ENCODE measurements at places on chromosomes 13 and 19.

DNA sequence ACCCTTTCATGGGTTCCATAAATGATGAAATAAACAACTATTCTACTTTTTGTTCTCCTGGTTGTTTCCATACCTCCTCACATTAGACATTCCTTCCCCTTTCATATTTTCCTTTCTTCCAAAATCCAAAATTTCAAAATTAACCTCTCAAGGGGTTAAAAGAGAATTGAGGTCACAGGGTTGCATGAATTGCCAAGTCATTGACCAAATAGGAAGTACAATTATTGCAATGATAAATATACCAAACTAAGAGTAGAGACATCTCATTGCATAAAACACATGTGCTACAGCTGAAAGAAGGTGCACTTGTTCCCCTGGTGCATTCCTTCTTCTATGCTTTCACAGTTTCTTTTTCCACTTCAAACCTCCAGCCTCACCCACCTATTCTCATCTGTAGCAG is 136.1 kb downstream of the KCTD12 start:
- no peak for DNase-seq

- DNase-seq: no peak
Measured at GRCh38 chr19:46466536-46467196, 4.7 kb downstream of the PNMA8A start.

GRCh38 chr13:108281901-108282300 is 12.4 kb downstream of the TNFSF13B start:
- DNase-seq: no peak

GRCh38 chr19:54959840-54960239 is 6.3 kb upstream of the NLRP2 start:
- DNase-seq: no peak

DNA sequence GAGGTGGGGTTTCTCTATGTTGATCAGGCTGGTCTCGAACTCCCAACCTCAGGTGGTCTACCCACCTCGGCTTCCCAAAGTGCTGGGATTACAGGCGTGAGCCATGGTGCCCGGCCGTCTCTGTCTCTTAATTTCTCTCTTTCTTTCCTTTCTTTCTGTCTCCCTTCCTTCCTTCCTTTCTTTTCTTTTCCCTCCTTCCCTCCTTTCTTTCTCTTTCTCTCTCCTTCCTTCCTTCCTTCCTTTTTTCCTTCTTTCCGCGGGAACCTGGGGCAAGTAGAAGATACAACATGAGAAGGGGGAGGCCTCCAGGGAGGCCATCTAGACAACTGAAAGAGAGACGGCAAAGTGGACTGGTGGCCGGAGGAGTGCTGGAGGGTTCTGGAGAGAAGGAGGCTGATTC is 15.2 kb upstream of the ELAVL1 start:
- DNase-seq: no peak

- DNase-seq: no peak
Measured at GRCh38 chr13:108306860-108307259, 37.3 kb downstream of the TNFSF13B start.

- no peak for DNase-seq
Measured at GRCh38 chr13:37617173-37617572, 18.6 kb upstream of the POSTN start.

DNA sequence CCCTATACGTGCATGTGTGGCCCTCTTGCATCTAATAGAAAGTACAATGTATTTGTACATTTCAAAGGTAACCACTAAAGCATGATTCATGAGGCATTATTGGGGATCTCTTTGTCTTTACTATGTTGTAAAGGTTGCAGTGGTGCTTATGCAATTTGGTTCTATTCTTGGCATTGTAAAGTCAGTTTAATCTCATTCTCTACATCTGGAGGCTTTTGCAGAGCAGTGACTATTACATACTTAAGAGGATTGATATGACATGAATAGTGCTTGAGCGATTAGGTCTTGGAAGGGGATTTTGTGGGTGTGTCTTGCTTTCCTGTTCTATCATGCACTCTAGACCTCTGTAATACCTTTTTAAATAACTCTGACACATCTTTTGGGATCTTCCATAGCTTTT is 610.0 kb downstream of the EFNB2 start:
- DNase-seq: no peak

DNA sequence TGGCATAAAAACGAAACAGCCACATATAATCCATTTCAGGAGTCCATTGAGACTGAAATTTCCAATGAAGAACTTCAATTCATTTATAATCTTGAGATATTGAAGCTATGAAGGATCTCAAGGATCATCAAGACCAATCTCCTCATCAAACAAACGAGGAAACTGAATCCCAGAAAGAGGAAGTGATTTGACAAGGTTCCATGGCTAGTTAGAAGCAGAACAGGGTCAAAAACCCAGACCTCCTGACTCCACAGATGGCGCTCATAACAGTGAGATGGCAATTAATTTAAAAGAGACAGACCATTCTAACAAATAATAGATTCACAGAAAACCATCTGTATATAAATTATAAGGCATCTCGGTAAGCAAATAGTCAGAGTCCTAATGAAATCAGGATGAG is 229.7 kb downstream of the KCTD12 start:
- no peak for DNase-seq

DNA sequence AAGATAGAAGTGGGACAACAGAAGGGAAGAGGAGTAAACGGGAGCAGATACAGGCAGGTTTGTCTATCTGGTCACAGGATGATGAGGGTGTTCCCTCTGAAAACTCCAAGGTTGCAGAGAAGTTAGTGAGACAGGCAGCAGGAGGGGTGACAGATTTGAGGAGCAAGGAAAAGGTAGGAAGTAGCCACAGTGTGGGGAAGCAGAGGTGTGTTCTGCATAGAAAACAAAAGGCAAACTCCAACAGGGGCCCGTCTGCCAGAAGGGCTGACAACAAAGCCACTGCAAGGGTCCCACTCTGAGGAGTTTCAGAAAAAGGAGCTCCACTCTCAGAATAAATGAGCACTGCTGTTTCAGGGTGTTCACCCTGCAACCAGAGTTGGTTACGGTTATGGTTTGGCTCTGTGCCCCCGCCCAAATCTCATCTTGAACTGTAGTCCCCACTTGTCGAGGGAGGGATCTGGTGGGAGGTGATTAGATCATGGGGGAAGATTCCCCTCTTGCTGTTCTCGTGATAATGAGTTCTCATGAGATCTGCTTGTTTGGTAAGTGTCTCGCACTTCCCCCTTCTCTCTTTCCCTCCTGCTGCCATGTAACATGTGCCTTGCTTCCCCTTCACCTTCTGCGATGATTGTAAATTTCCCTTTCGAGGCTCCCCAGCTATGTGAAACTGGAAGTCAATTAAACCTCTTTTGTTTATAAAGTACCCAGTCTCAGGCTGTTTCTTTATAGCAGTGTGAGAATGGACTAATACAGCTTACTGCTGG is 32.1 kb downstream of the SMAD9 start:
- no peak for DNase-seq

- no peak for DNase-seq
Measured at GRCh38 chr13:99484473-99484872, 16.8 kb upstream of the TM9SF2 start.

GRCh38 chr13:23797276-23797903 is 91.8 kb downstream of the MIPEP start:
- no peak for DNase-seq

DNA sequence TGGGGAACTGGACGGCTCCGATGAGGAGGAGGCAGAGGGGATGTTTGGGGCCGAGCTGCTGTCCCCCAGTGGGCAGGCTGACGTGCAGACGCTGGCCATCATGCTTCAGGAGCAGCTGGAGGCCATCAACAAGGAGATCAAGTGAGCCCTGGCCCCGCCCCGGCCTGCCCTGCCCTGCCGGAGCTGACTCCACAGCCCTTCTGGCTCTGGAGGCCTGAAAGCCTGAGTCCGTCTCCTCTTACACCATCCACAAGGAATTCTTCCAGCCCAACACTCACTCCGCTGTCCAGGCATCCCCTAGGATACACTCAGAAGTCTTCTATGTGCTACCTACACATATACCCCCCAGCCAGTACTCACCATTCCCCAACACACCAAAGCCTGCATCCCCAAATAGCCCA is 17.4 kb downstream of the PPFIA3 start:
- DNase-seq: no peak

- DNase-seq: no peak
Measured at GRCh38 chr13:67775359-67775758, 545.2 kb upstream of the PCDH9 start.

- DNase-seq: no peak
Measured at GRCh38 chr13:50589651-50590054, 253.8 kb downstream of the DLEU7 start.

GRCh38 chr19:4217429-4218264 is 11.7 kb upstream of the EBI3 start:
- DNase-seq: no peak

All from thoracic aorta (tissue), 2 donors.